ENCODE measurements at places on chromosomes 2 and 18.

DNA sequence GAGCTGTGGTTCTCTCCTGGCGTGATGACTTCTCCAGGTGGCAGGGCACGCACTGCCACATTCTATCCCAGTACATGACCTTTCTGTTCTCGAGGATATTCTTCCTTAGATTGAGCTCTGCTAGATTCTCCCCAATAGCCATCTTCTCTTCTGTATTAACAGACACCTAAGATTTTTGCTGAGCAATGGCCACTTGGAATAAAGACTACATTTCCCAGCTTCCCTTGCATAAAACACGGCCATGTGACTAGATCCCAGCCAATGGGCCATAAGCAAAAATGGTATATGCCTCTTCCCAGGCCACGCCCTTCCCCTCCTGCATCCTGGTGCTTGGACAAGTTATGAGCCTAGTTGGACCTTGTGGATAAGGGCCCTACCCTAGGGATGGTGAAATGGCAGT lies 82.1 kb downstream of the EIF2AK3 start:
- no peak for DNase-seq

GRCh38 chr2:240211598-240212424 lies 71.4 kb upstream of the OTOS start:
- DNase-seq = no peak

DNA sequence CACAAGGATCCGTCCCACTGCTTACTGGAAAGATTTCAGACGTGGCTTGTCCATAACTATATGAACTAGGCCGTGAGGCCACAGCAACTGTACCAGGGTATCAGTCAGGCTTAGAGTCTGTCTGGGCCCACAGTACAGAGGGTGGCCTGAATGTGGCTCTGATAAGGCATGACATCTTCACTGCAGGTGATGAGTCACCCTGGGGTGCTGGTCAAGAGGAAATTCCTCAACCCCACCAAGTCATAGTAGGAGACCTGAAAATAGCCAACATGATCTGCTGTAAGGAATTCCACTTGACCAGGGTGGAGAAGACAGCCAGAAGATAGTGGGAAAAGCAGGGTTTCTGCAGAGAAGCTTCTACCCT lies 107.7 kb downstream of the INHBB start:
- DNase-seq = no peak

- DNase-seq = no peak
Observed at GRCh38 chr18:6521803-6522418, 107.2 kb upstream of the L3MBTL4 start.

DNA sequence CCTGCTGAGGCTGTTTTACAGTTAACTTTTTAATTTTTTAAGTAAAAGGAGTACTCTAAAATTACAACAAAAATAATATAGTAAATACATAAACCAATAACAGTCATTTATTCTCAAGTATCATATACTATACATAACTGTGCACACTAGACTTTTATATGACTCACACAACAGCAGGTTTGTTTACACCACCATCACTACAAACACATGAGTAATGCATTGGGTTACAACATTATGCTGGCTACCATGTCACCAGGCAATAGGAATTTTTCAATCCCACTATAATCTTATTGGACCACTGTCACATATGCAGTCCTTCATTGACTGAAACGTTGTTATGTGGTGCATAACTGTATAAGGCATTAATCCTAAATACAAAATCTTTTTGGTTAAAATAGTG lies 42.5 kb downstream of the RASGRP3 start:
- no peak for DNase-seq

DNA sequence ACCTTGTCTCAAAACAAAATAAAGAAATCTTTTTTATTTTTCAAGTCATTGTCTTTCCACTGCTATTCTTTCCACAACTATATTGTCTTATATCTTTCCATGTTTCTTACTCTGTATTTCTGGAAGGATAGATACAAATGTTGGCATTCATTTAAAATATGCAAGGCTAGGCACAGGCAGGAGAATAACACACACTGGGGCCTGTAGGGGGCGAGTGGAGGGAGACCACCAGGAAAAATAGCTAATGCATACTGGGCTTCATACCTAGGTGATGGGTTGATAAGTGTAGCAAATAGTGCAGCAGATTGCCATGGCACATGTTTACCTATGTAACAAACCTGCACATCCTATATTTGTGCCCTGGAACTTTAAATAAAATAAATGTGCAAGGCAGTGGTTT lies 9.6 kb downstream of the MRPL30 start:
- no peak for DNase-seq

- peak; percentile 5 for DNase-seq
Observed at GRCh38 chr2:16613539-16614011, 52.1 kb downstream of the CYRIA start.

DNA sequence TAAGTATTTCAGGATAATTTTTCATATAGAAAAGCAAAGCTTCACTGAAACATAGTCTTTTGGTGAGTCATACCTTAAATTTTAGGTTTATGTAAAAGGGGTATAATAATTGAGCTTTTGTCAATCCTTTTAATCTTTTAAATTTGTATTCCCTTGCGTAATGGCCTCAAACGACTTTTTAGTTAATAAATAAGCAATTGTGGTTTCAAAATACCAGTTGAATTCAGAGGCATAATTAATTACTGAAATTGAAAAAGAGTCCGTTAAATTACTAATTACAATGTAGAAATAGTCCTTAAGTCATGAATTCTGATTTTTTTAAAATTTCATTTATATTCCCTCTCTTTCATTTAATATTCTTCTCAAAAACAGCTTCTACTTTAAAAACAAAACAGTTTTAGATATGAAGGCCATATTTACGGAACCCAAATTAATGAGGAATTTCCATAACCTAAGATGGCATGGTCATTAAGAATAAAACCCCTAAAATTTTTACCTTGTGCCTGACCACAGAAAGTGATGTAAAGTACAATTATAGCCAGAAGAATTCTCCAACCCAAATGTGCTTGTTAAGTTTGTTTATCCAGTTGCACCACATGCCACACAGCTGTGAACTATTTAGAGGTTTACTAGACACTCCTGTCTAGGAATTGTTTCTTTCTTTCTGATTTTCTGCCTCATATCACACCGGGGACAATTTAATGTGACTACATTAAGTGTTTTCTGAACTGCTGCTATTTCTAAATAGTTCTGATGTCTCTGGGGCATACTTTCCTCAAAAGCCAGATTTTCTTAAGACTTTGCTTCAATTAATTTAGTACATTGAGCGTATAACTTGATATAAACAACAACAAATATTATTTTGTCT lies 60.7 kb upstream of the ITGA4 start:
- DNase-seq = no peak

- DNase-seq = no peak
Observed at GRCh38 chr2:192437653-192438052, 242.9 kb upstream of the TMEFF2 start.

GRCh38 chr2:84731185-84731584 lies 149.7 kb downstream of the TRABD2A start:
- DNase-seq = no peak
